ENCODE measurements at places on chromosomes 2 and 18. TPM values are rescaled to one million over a fixed set of nuclear protein-coding genes. Genes with fewer than 3 reads are reported as not detected.

GRCh38 chr2:241841181-241842066 lies 17.3 kb downstream of the PDCD1 start:
- DNase-seq, result no peak

- no peak for DNase-seq
Observed at GRCh38 chr2:12180031-12180430, 433.6 kb downstream of the LPIN1 start.

DNA sequence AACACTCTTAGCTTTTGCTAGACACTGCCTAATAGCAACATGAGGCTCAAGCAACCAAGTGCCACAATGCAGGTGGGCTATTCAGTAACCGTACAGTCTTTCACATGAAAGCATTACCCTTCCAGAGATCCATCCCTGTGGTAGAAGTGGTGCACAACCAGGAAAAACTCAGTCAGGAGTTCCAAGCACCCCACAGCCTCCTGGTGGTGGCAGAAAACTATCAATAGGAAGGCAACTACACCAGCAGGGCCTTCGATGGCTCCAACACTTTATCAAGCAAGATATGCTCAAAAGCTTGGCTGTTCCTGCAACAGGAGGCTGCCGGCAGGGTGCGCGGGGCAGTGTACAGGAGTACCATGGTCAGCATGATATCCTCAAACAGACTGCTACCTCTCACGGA lies 176.1 kb upstream of the DLGAP1 start:
- DNase-seq, result no peak

- DNase-seq, result no peak
Observed at GRCh38 chr2:133919285-133919684, 334.6 kb upstream of the MGAT5 start.

DNA sequence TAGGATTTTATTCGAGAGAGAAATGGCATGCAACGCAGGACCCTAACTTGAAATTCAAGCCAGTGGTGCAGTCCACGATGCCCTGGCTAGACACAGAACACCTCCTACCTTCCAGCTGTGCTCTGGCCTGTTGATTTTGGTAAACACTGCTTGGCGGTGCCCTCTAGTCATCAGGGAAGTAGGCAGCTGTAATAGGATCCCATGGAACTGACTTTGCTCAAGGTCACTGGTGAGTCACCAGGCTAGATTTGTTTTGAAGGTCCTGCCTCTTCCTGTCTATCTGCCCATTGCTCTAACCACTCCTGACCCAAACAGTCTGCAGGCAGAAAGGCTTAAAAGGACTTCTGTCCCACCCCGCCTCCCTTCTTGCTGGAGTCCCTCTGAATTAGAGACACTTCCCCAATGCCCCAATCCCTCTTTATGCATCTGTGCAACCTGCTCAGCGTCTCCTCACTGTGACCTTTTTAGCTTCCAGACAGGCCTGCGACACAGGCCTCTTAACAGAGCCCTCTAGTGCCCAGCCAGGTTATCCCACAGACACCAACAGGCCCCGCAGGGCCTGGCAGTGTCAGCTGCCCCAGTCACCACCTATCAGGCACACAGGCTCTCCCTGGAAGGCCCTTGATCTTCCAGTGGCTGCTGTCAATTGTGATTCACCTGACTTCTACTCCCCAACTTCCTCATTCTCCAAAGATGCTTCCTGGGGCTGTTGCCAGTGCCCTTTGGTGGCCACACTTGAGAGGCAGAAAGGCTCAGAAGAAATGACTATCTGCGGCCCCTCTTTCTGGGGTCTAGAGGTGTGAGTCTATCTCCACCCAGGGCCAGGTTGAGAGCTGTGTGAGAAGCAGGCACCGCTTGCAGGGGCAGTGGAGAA lies 5.2 kb downstream of the TMEM127 start:
- no peak for DNase-seq

- DNase-seq, result no peak
Observed at GRCh38 chr2:220835583-220835982, 736.5 kb downstream of the EPHA4 start.

- peak; percentile 97 for DNase-seq
Observed at GRCh38 chr2:73779467-73780236, at the start of gene DUSP11. DUSP11 (minus strand) TSS chr2:73780103; CDS start chr2:73779974, 129 bp downstream.

The ANKRD29 gene
- total RNA-seq, result 21.5 TPM

The FAM117B gene
- 7.8 TPM for total RNA-seq

DNA sequence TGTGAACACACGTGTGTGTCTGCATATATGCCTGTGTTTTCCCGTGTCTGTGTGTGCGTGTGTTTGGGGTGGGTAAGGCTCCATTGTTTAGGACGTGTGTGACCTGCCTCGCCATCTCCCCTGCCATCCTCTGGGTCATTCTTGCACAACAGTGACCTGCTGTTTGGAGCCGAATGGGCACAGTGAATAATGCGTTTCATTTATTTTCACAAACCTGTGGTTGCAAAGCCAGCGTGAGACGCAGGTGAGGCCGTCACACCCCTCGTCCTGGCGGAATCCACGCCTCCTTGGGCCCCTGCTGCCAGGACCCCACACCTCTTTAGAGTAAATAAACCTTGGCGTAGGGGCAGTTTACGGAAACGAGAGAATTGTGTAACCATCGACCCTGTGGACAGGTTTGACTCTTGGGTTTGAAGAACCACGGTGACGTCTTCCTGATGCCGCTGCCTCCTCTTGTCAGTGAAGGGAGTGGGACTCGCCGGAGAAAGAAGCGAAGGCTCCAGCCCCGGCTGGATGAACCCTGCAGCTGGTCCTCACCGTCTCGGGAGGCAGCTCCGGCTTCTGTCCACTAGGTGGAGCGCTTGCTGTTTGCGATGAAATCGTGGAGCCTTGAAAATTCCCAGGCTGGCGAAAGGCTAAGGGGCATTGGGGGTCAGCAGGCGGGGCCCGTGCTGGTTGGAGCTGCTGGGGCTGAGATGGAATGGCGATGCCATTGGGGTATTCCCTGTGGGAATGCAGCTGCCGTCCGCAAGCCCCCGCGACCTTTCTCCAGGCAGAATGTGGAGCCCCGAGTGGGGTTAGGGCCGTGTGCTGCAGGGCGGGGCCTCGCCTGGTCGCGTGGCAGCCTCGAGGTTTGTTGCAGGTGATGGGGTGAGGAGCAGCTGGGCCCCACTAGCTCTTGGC lies 81.1 kb downstream of the RTP5 start:
- peak; percentile 93 for DNase-seq

All from sciatic nerve (tissue), 2 donors.